Psoas muscle (tissue), 8 donors: ENCODE measurements at places on chromosomes 3 and 15.

DNA sequence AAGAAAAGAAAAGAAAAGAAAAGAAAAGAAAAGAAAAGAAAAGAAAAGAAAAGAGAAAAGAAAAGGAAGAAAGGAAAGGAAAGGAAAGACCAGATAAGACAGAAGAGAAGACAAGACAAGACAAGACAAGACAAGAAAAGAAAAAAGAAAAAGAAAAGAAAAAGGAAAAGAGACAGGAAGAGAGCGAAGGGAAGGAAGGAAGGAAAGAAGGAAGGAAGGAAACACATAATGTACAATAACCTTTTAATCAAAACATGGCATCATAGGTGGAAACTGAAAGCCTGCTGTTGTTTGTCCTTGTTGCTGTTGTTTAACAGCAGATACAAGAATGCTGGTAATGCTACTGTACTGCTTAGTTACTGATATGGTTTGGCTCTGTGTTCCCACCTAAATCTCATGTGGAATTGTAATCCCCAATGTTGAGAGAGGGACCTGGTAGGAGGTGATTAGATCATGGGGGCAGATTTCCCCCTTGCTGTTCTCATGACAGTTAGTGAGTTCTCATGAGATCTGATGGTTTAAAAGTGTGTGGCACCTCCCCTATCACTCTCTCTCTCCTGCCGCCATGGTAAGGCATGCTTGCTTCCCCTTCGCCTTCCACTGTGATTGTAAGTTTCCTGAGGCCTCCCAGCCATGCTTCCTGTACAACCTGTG is 67.3 kb downstream of the MCF2L2 start:
- H3K27me3 ChIP-seq: no peaks in the 10 kb centered on the region
- no peaks in the 10 kb centered on the region for H3K36me3 ChIP-seq
- H3K4me1 ChIP-seq: no peaks in the 10 kb centered on the region
- H3K4me3 ChIP-seq: no peak overlapping the region

DNA sequence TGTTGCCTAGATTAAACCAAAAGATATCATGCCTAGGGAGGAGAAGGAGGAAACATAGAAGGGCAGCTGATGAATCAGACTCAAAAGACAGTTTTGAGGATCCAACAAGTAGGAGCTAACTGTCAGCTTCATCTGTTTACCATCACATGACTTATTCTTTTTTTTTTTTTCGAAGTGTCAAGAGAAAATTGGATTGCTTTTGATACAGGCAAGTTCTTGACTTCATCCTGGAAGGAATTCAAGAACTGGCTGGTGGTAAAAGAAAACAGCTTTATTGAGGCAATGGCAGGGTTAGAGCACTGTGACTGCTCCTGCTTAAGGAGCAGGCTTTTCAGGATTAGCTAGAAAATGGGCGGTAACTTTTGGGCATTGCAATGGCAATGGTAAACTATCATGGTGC is 227.5 kb upstream of the KCNMB2 start:
- no peaks in the 10 kb centered on the region for H3K4me1 ChIP-seq
- no peak overlapping the region for H3K27ac ChIP-seq
- DNase-seq: no peak
- no peaks in the 10 kb centered on the region for H3K27me3 ChIP-seq
- no peaks in the 10 kb centered on the region for H3K36me3 ChIP-seq

- H3K27ac ChIP-seq: no peak overlapping the region
- DNase-seq: no peak
- H3K4me1 ChIP-seq: no peaks in the 10 kb centered on the region
- H3K27me3 ChIP-seq: no peaks in the 10 kb centered on the region
- H3K4me3 ChIP-seq: no peak overlapping the region
These were observed 46.9 kb downstream of the SATB1 start for GRCh38 chr3:18378218-18378617.

DNA sequence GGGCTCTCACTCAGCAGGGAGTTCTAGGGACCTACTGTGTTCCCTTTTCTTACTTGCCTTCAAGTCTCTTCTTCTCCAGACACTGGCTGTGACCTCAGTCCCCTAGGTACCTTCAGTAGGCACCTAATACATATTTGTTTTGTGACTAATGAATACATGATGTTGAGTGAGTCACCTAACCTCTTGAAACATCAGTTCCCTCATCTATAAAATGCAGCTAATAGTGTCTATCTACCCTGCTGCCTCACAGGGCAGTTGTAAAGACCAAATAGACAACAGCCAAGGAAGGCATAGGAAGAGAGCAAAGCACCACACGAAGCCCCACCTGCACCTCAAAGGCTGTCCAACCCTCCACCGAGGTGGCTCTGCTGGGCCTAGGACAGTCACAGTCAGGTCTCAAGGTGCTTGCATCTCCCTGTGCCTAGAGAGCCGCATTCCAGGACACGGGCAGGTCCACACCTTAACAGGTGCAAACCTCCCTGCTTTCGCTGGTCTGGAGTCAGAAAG is 29.1 kb downstream of the DAPK2 start:
- DNase-seq: no peak
- H3K27ac ChIP-seq: peak overlapping the region; percentile 88
- peaks cover 3% of the 10 kb centered on the region for H3K36me3 ChIP-seq
- H3K4me3 ChIP-seq: no peak overlapping the region

DNA sequence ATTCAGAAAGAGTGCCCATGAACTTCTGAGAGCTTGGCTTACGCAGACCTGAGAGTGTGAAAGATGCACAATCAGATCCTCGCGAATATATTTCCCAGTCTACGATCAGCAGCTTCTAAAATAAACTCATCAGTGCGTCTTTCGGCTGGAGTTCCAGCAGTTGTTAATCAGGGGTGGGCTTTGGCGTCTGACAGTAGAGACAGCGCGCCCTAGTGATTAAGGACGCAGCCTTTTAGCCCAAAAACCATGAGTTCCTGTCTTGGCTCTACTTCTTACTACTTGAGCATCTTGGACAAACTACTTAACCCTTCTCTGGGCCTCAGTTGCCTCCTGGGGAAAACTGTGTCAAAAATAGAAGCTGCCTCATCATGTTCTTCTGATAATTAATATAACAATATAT is 15.8 kb upstream of the ARRDC4 start:
- no peak for DNase-seq
- no peaks in the 10 kb centered on the region for H3K27me3 ChIP-seq
- H3K4me1 ChIP-seq: no peaks in the 10 kb centered on the region

DNA sequence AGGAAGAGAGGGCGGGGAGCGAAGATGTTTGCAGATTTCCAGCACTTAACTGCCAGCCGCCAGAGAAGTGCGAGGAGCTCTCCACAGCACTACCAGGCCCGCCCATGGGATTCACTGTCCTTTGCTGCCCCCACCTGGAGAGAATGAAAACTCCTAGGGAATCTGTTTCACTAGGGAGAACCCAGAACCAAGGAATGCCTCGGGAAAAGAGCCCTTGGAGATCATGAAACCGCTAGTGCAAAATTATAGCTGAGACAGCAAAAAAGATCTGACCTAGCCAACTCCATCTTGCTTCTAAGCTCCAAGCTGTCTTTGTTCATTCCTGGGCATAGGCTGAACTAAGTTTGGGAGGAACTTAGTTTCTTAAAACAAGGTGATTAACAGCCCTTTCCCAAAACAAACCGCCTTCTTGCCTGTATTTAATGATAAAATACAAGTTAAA is 82.6 kb upstream of the GCNT3 start:
- no peaks in the 10 kb centered on the region for H3K4me1 ChIP-seq
- no peak overlapping the region for H3K4me3 ChIP-seq
- no peak overlapping the region for H3K27ac ChIP-seq
- no peaks in the 10 kb centered on the region for H3K36me3 ChIP-seq
- DNase-seq: peak; percentile 64
- H3K27me3 ChIP-seq: no peaks in the 10 kb centered on the region

GRCh38 chr15:98812716-98813446 is 164.5 kb downstream of the IGF1R start:
- no peaks in the 10 kb centered on the region for H3K36me3 ChIP-seq
- DNase-seq: no peak
- H3K27ac ChIP-seq: no peak overlapping the region

DNA sequence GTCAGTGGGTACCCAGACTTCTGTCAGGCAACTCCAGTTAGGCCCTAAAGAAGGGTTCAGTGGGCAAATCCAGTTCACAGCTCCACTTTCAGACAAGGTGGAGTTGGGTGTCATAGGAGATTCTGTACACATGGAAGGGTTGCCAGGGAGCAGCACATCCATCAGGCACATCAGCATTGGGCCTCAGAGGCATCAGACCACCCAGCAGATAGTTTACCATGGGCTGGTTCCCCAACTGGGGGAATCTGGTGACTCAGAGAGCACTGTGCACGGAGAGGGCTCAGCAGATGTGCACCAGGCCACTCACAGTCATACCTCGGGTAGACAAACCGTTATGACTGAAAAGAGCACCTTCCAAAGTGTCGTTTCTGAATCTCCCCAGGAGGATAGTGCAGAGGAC is 27.2 kb downstream of the SYNM start:
- no peaks in the 10 kb centered on the region for H3K27me3 ChIP-seq
- no peak overlapping the region for H3K4me3 ChIP-seq
- H3K27ac ChIP-seq: peak overlapping the region; percentile 96
- H3K4me1 ChIP-seq: peaks cover 70% of the 10 kb centered on the region
- H3K36me3 ChIP-seq: peaks cover 89% of the 10 kb centered on the region

GRCh38 chr3:179565496-179565895 is 2.8 kb downstream of the ACTL6A start:
- no peaks in the 10 kb centered on the region for H3K27me3 ChIP-seq
- DNase-seq: no peak
- peaks cover 12% of the 10 kb centered on the region for H3K36me3 ChIP-seq
- no peak overlapping the region for H3K4me3 ChIP-seq

DNA sequence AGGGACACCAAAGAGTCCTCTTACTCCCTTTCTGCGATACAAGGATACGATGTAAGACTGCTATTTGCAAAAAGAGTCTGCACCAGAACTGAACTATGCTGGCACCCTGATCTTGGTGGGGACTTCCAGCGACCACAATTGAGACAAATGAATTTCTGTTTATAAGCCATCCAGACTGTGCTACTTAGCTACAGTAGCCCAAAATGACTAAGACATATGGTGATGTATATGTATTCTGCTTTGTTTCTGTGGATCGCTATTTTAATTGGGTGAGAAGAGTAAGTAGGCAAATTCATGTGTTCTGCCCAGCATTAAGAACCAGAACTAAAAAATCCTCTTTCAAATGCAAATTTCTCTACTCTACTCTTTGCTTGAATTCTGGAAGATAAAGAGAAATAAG is 720.9 kb downstream of the DIPK2A start:
- H3K27me3 ChIP-seq: no peaks in the 10 kb centered on the region
- H3K4me3 ChIP-seq: no peak overlapping the region
- no peak overlapping the region for H3K27ac ChIP-seq
- no peaks in the 10 kb centered on the region for H3K4me1 ChIP-seq

GRCh38 chr15:63638839-63639238 is 41.7 kb downstream of the FBXL22 start:
- no peaks in the 10 kb centered on the region for H3K27me3 ChIP-seq
- no peak overlapping the region for H3K27ac ChIP-seq
- peaks cover 98% of the 10 kb centered on the region for H3K36me3 ChIP-seq
- H3K4me1 ChIP-seq: no peaks in the 10 kb centered on the region

DNA sequence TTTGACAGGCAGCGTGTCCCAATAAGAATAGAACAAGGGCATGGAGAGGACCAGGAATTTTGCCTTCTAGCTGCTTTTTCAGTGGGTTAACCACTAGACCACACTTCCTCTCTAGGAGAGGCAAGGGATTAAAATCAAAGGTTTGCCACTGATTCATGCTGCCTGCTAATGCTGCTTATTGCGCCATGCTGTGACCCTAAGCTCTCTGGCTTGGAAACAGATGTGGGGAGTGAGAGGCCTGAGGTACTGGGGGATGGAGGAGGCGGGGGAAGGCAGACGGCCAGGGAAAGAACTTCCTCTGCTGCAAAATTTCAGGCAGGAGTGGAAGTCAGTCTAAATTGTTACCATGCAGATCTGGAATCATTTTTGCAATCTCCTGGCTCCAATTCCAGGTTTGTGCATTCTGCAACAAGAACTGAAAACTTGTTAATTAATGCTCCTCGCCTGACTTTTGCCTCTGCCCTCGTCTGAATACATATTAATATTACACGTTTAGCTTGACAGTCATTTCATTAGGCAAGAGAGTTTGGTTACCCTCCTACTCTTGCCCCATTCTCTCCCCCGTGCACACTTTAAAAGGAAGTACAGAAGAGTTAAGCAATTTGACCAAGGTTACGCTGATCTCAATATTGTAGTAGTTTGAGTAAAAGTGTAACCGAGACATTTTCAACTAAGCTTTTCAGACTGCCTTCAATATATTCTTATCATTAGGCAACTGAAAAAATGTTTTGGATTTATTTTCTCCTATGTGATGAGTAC is 121.7 kb upstream of the SPRED1 start:
- peak overlapping the region; percentile 62 for H3K27ac ChIP-seq
- H3K4me1 ChIP-seq: peaks cover 4% of the 10 kb centered on the region
- no peaks in the 10 kb centered on the region for H3K27me3 ChIP-seq
- H3K36me3 ChIP-seq: no peaks in the 10 kb centered on the region
- DNase-seq: peak; percentile 91

DNA sequence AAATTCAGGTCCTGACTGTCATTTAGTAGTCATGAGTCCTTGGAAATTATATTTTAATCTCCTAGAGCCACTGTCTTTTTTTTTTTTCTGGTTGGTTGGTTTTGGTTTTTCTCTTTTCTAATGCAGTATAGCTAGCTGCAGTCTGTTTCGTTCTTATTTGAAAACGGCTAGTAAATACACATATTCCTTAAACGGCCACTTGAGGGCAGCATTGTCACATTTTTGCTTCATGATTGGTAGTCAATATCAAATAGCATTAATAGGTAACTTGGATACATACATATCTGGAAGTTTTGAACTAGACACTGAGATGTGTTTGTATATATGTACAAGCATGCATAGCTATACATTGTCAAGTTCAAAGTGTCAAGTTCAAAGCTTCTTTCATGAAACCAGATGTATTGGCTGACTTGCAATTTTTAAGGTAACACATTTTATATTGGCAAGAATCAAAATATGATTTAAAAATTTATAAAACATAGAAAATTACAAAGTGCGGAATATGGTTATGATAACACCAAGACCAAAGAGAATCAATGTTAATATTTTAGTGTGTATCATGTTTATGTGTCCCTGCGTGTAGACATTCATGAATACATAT is 22.5 kb downstream of the GABRA5 start:
- DNase-seq: no peak
- H3K27me3 ChIP-seq: no peaks in the 10 kb centered on the region
- H3K4me1 ChIP-seq: no peaks in the 10 kb centered on the region
- H3K4me3 ChIP-seq: no peak overlapping the region
- H3K27ac ChIP-seq: no peak overlapping the region
- no peaks in the 10 kb centered on the region for H3K36me3 ChIP-seq

DNA sequence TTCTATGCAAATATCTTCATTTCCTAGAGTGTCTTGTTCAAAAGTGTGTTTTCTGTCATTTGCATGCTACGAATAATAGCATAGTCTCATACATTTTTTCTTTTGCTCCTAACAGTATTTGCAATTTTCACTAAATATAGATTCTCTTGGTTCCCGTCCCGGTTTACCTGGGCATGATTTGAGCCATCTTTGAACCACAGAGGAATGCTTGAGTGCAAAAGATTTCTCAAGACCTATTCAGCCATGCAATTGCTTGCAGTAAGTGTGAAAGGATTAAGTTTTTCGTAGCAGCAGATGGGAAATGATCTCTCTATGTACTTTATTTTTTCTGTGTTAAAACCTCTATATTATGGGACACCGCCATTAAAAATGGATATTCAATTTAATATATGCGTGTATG is 733.0 kb downstream of the ZPLD1 start:
- H3K4me3 ChIP-seq: no peak overlapping the region
- no peaks in the 10 kb centered on the region for H3K4me1 ChIP-seq
- H3K27me3 ChIP-seq: no peaks in the 10 kb centered on the region
- H3K27ac ChIP-seq: no peak overlapping the region
- DNase-seq: no peak
